ENCODE measurements at places on chromosomes 13 and 19.

DNA sequence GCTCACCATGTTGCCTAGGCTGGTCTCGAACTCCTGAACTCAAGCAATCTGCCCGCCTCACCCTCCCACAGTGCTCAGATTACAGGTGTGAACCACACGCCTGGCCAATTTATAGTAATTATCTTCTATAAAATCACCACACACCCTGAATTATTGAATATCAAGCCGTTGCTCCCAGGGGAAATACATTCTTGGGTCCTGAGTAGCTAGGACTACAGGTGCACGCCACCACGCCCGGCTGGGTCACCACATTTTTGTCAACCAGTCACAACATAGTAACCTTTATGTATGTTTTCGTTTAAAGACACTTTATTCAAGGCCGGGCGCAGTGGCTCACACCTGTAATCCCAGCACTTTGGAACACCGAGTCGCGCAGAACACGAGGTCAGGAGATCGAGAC lies 8.3 kb downstream of the CBLC start:
- no peak for DNase-seq

GRCh38 chr19:5623397-5624017 lies 624 bp downstream of the SAFB start:
- DNase-seq = no peak

DNA sequence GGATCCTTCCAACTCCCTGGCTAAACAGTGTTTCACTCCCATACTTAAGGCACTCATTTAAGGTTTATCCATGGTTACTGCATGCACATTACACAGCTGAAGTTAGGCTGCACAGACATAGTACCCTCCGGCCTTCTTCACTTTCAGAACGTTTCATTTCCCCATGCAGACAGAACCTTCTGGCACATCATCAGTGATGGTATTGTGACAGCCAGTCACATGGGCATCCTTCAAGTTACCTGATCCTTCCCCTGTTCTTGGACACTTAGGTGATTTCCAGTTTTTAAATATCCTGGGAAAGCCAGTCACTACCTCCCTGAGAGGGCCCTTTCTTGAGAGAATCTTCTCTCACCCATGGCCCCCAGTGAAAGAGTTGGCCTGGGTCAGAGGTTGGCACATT lies 9.1 kb downstream of the SMIM7 start:
- no peak for DNase-seq

DNA sequence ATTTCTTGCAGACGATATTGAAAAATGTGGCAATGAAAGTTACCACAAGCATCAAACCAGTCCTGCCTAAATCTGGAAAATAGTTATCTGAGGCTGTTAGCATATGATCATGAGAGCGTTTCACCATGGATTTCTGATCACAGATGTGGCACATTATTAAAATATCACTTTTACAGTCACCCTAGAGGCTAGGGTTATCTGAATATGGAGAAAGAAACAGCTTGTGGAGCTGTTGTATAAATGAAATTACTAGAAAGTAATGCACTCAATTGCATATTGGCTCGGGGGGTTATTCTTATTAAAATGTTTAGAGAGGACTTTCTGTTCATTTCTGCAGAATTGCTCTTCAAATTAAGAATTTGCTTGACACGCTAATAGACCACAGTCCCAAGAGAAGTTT lies 35.6 kb downstream of the ALOX5AP start:
- DNase-seq = no peak

DNA sequence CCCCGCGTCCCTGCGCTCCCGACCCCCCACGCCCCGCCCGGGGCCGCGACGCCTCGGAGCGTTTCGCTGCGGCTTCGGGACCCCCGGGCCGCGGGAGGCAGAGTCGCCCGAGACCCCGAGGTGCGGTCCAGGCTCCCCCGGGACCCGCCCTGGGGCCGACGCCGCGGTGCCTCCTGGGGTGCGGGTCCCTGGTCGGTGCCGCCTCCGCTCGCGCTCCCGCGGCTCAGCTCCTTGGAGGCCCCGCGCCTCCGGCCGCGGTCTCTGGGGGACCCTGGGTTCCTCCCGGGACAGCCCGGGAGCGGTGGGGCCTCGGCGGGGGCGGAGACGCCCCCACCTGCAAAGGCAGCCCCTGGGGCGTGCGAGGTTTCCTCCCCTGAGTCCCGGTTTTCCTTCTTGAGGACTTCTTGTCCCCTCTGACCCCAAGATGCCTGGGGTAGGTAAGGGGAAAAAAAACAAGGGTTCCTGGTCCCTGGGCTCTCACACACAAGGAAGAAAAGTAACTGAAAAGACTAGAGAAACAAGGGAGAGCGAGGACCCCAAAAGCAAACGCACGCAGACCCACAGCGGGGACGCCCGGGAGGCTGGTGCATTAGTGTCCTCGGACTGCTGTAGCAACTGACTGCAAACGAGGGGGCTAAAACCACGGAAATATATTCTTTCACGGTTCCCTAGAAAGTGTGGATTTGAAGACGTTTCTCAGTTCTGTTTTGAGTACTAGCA lies 740 bp downstream of the ZNF555 start:
- no peak for DNase-seq

GRCh38 chr13:106744516-106744915 lies 176.6 kb upstream of the ARGLU1 start:
- DNase-seq = no peak

DNA sequence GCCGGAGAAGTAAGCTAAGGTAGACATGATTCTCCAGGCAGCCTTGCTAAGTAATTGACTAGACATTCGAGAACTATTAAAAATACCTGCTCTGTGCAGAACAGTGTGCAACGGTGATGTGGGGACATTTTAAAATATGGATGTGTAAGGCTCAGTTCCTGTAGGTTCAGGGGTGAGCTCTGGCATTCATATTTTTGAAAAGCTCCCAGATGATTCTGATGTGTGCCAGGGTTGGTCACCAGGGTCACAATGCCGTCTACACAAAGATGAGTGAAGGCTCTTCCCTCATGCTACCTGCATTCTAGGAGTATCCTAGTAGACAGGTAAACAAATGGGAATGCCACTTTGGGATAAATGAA lies 702 bp upstream of the EPSTI1 start:
- no peak for DNase-seq

- no peak for DNase-seq
These were observed 696.6 kb downstream of the LIG4 start for GRCh38 chr13:107518780-107519179.

DNA sequence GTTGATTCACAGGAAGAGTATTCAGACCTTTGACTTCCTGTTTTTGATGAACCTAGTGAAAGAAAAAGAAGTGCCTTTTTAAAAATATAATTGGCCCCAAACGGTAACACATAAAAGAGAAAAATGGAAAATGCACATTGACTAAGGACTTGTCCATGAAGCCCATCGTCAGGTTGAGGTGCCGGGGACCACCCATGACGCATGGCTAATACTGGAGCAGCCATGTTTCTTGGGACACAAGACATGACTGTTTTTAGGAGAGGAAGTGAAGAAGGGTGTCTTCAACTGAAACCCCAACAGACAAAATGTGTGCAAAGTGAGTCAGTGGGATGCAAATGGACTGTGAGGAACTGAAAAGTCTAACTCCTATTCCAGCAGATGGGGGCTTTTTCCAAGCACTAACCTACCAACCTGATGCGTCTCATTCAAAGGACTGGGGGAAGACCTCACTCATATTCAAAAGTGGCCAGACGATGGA lies 459.4 kb downstream of the FOXO1 start:
- DNase-seq = no peak

DNA sequence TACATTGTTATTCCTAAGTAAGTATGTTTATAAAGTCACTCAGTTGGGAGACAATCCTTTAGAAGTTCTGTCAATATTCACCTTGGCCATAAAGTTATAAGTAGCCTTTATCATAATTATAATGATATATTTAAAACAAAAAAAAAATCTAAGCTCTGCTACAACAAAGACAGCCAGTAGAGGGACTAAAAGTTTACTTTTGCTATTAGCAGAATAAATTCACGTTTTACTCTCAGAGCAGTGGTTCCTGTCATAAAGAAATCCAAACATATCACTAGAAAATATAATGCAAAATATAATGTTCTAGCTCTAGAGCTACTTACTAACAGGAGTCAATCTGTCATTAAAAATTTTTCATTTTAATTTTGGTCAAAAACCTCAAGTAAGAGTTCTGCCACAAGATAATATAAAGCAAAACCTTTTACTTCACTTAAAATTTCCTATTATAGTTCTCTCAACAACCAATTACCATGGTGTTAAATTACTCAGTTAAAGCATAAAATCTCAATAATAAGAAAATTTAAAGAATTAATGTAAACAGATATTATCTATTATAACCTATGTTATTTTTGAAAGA lies 17.7 kb downstream of the INTS6 start:
- no peak for DNase-seq

DNA sequence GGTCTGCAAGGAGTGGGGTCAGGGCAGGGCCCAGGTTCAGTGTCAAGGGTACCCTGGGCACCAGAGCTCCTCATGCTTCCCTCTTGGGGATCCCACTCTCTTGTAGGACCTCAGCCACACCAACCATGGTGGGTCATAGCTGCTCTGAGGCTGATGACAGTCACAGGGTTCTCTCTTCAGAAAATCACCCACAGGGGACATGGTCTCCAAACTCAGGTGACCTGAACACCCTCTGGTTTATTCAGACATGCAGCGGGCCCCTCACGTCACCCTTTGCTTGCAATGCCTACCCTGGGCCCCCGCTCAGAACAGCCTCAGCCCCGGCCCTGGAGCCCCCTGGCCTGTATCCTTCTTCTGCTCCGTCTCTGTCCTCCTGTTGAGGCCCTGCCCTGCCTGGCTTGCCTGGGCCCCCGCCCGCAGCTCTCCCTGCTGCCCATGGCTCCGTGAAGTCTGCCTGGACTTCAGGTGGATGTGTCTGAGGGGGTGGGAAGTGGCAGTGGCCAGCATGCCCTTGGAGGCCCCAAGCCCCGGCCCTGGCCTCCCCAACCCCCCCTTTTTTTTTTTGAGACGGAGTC lies 20.4 kb downstream of the CHERP start:
- no peak for DNase-seq

- DNase-seq = no peak
These were observed 301.7 kb downstream of the NDFIP2 start for GRCh38 chr13:79782541-79783205.

GRCh38 chr13:112877539-112877938 lies 91.5 kb upstream of the MCF2L start:
- DNase-seq = no peak

DNA sequence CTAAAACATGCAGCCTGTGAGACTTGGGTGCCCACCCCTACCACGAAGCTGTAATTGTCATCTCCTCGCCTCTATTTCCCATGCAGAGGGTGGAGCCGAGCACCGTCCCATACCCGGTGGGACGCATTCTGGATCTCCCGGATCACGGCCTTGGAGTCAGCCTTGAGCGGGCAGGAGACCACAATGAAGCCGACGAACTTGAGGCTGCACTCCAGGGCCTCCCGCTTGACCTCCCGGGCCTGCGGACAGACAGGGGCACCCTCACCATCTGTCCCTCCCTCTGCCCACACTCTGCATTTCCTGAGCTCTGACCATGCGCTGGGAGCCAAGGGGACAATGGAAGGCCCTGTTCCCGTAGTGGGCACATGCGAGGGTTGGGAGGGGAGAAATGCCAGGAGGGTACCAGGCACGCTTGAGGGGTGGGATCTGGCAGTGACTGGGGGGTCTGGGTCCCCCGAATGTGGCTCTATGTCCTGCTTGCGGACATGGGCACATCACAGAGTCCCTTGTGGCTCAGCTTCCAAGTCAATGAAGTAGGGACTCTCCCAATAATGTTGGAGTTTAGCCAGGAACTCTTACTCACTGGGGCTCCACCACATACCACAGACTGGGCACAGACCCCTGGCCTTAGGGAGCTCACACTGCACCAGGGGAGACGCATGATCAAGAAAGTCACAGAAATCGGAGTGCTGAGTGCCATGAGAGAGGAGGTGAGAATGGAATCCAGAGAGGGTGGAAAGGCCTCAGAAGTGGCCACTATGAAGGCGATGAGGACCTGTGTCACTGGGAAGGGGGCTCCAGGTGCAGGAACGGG lies 9.2 kb upstream of the GMIP start:
- DNase-seq = no peak

- no peak for DNase-seq
These were observed 4.5 kb downstream of the ATP4B start for GRCh38 chr13:113653264-113654174.

DNA sequence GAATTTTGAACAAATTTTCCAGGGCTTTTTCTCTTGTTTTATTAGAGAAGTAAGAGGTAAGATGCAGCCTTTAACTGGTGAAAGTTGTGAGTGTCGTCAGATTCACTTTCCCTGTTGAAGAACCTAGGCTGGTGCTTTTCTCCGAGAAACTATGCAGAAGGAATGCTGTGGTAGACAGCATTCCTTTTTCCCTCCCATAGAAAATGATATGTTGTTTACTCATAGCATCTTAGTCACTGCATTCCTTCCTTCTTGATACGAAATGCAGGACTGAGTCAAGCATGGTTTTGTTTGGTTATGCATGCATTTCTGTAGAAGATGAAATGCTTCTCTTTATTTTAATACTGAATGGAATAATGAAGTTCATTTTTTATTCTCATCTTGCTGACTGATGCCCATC lies 3.4 kb downstream of the ITGBL1 start:
- DNase-seq = no peak

- DNase-seq = no peak
These were observed 19.9 kb downstream of the CEBPG start for GRCh38 chr19:33393286-33394005.

- no peak for DNase-seq
These were observed 60.9 kb downstream of the THSD1 start for GRCh38 chr13:52345048-52345447.

GRCh38 chr19:54731191-54731590 lies 6.9 kb downstream of the KIR3DL3 start:
- DNase-seq = no peak

- DNase-seq = no peak
These were observed 38.1 kb downstream of the RUBCNL start for GRCh38 chr13:46348961-46349360.

DNA sequence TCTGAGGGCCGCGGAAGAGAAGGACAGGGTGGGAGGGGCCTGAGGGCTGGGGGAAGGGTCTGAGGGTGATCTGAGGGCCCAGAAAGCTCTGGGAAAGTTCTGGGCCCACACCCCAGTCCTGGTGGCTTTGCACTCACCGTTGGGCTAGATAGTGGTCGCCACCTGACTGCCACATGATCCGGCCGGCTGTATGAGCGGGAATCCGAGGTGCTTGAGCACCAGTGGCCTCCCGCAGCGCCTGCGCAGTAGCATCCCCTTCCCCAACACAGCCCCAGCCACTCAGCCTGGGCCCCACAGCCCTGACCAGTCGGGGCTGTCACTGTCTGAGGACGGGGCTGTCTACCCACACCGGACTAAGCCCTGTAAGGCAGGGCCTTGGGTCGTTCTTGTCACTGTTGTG lies 15.0 kb downstream of the PRODH2 start:
- no peak for DNase-seq

- DNase-seq = no peak
These were observed 22.0 kb downstream of the COL4A1 start for GRCh38 chr13:110284779-110285484.

GRCh38 chr19:4596033-4596904 lies 36.8 kb upstream of the SEMA6B start:
- no peak for DNase-seq
